Inflammatory macrophage treated with lipopolysaccharide for 1 hour (primary cell): ENCODE measurements at places on chromosomes 3 and 15.

- peak; percentile 78 for DNase-seq
These were observed 51.4 kb upstream of the RNF7 start for GRCh38 chr3:141686466-141687291.

GRCh38 chr3:155309581-155309980 lies 16.1 kb upstream of the STRIT1 start:
- no peak for DNase-seq

- DNase-seq = no peak
These were observed 328.4 kb upstream of the NECTIN3 start for GRCh38 chr3:110743202-110743601.

GRCh38 chr3:28326458-28326926 lies 22.0 kb upstream of the ZCWPW2 start:
- no peak for DNase-seq

GRCh38 chr3:151379083-151379734 lies 5.3 kb downstream of the P2RY12 start:
- peak; percentile 47 for DNase-seq

DNA sequence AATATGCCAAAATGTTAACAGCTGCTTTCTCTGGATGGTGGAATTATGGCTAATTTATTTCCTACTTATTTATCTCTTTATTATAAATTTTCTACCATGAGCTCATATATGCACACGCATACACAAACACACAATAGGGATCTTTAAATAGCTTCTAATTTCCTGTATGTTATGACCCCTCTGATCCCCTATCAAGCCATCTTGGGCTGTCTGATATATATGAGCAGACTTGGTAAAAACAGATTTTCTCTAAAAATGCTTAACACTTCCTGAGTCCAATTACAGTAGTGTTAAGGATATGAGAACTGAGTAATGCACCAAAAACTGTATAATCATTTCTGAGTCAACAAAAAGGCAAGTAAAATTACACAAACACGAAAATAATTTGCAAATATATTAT lies 52.0 kb upstream of the LMOD3 start:
- DNase-seq = no peak

DNA sequence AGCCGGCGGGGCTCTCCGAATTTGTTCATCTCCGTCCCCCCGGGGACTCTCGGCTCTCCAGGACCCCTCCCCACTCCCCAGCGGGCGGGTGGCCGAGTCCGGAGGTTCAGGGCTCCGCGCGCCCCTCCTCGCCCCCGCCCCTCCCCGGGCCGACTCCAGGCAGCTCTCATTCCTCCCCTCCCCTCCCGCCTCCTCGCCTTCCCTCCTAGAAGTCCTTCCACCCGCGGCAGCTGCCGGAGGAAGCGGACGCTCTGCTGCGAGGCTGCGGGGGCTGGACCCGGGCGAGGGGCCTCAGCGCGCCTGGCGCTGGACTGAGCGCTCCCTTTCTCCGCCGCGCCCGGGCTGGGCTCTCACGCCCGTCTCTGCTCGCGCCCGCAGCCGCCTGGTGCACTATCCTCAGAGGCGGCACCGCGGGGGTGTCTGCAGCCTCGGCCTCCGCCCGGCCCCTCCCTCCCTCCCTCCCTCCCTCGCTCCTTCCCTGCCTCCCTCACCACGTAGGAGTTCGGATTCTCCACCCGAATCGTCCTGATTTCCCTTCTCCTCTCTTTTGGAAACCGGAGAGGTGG lies at the start of gene ROBO2:
Gene ROBO2, plus strand, starts transcription at position 494 of the 566 bp plus-strand sequence. CDS start 687 bp downstream, outside the sequence.
- DNase-seq = no peak

DNA sequence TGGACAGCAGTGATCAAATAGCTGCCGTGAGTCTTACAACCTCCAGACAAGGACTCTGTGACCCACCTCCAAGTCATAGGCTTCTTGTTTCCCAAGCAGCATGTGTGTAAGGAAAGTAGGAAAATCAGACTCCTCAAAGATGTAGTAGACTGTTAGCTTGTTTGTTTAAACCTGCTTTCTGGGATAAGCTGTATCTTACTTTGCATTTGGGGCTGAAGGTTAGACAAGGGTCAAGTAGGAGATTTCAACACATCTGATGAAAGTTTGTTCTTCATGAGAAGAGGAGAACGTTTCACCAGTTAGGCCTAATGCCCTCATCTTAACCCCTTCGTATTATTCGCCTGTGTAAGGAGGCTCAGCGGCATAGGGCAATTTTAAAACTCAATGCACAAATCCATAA lies 756.4 kb upstream of the NR2F2 start:
- no peak for DNase-seq

GRCh38 chr15:74415966-74416916 lies 17.5 kb downstream of the SEMA7A start:
- no peak for DNase-seq

DNA sequence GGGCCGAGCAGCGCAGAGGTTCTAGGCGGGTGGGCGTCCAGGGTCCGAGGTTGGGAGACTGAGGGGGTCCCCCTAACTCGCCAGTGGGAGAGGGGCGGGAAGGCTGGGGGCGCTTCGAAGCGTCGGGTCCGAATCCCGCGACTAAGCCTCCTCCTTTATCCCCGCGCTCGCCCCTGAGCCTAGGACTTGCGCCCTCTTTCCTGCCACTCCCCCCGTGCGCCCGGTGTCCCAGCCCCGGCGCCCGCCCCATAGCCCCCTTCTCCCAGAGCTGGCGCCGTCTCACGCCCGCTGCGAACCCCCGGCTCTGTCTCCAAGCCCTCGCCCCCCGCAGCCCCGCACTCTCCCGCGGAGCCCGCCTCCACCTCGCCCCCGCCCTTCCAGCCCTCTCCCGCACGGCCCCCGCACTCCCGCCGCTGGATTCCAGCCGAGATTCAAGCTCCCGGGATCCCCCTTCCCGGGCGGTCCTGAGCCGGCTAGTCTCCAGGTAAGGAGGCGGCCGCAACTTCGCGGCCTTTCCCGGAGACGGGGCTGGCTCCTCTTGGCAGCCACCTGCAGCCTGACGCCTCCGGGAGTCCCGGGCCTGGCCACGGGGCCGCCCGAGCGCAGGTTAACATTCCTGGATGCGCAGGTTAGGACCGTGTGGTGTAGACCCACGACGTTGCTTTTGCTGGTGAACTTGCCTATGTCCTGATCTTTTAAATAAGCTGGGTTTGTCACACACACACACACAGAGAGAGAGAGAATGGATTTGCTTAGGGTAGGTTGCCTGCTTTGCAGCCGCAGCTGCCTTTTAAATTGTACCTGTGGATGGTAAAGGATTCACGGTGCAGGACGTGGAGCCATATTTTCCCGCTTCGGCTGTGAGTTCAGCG lies 563 bp downstream of the PXYLP1 start:
- DNase-seq = no peak
